Brain microvascular endothelial cell (primary cell): ENCODE measurements at places on chromosomes 2 and 18.

DNA sequence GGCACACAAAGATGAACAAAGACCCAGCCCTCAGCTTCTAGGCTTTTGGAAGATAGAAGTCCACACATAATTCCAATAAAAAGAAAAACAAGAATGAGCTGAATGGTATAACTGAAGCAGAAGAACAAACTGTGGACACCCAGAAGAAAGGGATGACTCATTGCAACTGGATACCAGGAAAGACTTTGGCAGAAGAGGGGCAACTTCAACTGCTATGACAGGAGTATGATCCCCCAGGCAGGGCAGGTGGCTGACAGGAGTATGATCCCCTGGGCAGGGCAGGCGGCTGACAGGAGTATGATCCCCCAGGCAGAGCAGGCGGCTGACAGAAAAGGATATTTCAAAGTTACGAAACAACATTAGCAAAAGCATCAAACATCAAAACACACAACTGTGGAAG, 21.6 kb downstream of the PID1 start:
- no peak for DNase-seq

DNA sequence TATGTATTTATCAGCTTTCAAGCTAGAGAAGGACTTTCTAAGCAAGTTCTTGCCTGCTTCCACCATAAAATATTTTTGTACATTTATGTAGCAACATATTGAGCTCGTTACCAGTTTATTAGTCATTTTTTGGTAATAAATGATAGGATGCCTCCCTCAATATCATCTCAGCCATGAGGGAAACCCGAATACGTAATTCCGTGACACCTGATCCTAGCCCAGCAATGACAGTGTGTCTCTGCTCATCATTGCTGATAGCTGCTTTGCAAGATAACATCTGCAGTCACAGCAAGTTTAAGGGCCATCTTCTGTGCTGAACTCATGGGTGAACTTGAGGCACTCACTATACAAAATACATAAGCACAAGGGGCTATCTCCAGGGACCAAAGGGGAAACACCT, 62.2 kb downstream of the COL6A3 start:
- DNase-seq = no peak

DNA sequence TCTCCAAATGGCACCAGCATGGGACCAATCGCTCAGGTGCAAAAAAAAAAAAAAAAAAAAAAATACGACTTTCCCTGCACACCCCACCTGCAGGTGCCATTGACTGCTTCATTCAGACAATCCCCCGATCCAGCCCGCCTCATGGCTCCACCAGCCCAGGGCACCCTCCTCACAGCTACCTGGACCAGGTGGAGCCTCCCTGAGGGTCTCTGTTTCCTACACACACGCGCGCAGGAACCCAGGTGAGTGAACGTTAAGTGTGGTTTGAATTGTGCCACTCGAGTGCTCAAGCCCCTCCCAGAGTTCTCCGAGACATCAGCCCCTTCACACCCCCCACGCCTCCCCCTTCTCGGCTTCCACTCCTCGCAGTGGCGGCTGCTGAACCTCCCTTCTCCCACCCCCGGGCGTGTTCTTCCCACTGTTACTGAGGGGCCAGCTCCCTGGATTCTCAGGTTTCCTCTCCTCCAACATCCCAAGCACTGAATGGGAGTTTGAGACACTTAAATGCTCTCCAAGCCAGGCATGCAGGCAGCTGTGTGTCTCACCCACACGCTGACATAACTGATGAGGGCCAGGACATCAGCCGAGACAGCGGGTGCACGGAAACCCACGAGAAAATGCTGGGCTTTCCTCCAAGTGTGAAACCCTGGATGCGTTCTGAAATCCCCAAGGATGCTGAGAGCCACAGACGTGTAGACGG, 88.8 kb upstream of the SNTG2 start:
- DNase-seq = no peak

DNA sequence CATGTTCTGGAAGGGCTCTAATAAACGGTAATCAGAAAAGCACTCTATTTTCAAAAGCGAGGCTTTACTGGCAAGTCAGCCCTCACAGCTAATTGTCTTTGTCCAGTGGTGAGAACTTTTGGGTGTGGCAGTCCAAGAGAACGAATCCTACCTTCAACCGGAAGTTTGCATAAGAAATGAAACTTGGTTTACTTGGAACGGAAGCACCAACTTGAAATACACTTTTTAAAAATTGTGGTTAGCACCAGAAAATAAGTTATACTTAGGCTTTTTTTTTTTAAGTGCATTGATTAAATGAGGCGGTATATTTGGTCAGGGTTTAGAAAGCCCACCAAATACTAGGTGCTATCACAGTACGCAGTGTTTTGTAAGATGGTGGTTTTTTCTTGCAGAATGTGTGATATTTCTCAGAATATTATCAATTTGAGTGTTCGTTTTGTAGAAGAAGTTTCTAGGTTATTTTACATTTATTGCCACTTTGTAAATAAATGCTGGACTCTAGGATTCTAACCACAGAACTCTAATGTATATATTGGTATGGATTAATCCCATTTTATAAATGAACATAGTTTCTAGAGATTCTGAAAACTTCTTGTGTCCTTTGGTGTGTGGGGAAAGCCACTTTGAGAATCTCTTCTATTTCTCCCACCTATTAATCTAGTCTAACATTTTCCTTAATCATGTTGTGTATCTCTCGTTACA, 1.2 kb downstream of the MYL12A start:
- no peak for DNase-seq

- DNase-seq = peak; percentile 60
These were observed 30.7 kb downstream of the METTL8 start for GRCh38 chr2:171402906-171403580.

- no peak for DNase-seq
These were observed 14.5 kb downstream of the NTSR2 start for GRCh38 chr2:11655495-11655894.

- DNase-seq = peak; percentile 32
These were observed 133.6 kb upstream of the APCDD1 start for GRCh38 chr18:10320791-10321190.

DNA sequence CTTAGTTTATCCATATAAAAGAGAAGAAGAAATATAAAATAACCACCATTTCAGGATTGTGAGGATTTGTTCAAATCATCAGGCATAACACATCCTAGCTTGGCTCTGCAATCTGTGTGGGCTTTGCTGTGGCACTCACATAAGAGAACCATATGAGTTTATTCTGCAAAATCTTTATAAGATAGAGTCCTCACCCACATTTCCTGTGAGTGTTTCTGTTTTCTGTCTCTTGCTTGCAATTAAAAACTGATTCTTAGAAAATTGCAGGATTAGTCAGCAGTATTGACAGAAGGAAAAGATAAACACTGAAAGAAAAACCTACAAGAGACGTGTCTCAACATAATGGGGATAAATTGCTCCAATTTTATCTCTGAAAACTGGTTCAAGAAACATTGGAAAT, 258.5 kb downstream of the RND3 start:
- DNase-seq = no peak

GRCh38 chr2:205407984-205408383, 274.3 kb upstream of the NRP2 start:
- peak; percentile 29 for DNase-seq

DNA sequence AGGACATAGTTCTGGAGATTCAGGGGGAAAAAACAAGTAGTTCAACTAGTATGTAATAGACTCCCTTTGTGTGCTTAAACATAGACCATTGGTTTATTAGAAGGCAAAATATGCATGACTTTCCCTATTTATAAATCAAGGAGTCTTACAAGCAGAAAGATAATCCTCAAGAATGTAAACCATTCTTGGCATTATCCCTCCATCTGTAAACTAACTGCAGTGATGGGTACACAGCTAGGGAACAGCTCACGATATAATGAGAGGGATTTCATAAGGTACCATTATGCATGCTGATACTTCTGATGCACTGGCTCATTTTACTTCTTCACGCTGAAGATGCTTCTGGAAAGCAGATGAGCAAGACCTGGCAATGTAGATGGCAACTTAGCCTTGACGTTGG, 878 bp downstream of the FBXO15 start:
- no peak for DNase-seq

GRCh38 chr2:114714313-114714712, 271.9 kb downstream of the DPP10 start:
- no peak for DNase-seq

GRCh38 chr2:235868224-235868623, 300.0 kb downstream of the GBX2 start:
- DNase-seq = no peak

GRCh38 chr2:229416116-229416694, 145.1 kb upstream of the PID1 start:
- peak; percentile 63 for DNase-seq

DNA sequence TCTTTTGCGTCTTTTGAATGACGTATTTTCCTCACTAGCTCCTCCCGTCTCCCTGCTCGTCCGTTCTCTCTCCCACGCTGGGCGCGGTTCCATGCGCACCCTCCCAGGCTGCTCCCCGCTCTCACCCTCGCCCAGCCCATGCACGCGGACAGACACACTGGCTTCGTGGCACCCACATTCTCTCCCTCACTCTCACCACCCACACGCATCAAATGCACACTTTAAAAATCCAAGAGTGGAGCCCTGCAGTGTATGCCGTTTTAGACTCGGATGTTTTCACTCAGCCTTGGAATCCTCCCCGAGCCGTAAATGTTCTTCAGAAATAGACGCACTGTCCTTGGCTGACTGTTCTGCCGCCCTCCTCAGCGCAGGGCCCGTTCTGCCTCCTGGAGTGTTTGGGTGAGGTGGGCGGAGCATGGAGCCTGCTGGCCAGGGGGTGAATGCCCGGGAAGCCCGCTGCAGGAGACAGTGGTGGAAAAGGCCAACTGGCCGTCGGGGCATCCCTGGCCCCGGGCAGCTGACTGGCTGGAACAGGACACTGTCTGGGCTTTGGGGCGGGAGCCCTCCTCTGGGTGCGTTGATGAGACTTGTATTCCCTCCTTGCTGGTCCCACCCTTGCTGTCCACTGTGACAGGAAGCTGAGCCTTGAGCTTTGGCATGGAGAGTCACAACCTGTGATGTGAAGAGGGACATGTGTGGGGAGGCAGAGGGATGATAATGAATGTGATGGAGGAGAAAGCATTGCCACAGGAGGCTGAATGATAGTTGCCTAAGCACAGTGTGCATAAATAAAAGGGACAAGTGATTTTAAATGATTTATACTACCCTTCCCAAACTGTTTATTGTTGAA, 35.4 kb upstream of the LYPD6B start:
- DNase-seq = no peak

DNA sequence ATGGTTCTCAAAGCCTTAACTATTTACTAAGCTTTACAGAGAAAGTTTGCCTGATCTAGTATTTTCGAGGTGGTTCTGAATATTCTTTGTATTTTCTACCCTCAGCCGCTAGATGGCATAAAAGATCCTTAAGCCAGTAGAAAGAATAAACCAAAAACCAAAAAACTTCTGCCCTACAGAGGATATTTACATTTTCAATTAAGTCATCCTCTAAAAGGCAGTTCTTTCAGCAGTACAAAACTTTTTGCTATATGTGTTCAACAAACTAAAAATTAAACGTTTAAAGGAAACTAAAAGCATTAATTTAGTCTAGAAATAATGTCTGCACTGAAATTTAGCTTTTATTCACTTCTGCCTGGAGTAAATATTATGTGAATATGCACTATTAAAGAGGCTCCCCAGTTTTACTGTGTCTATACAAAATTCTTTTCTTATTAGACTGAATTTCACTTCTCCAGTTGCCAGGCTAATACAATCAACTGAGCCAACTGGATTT, 297.5 kb downstream of the PIEZO2 start:
- peak; percentile 49 for DNase-seq

DNA sequence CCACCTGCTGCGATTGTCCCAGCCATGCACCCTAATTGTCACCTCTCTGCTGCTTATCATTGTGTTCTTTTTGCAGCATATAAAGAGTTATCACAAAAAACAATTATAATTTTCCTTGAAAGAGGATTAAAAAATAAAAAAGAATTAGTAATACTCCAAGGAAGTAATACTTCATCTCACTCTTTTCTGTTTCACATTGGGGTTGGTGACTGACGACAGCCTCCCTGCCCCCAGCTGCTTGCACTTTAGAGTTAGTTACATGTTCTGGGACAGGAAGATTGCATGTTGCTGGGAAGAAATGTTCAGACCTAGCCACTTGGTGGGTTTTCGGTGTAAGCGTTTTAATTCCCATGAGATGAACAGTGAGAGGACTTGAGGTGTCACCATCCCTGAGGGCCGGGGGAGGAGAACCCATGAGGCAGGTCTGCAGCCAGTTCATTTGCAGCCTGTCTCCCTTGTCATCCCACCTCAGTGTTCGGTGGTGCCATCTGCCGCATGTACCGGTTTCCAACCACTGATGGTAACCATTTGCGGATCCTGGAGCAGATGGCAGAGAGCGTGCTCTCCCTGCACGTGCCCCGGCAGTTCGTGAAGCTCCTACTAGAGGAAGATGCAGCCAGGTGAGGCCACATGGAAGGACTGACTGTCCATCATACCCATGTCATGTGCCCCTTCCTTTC, 69.1 kb downstream of the COA5 start:
- DNase-seq = no peak

DNA sequence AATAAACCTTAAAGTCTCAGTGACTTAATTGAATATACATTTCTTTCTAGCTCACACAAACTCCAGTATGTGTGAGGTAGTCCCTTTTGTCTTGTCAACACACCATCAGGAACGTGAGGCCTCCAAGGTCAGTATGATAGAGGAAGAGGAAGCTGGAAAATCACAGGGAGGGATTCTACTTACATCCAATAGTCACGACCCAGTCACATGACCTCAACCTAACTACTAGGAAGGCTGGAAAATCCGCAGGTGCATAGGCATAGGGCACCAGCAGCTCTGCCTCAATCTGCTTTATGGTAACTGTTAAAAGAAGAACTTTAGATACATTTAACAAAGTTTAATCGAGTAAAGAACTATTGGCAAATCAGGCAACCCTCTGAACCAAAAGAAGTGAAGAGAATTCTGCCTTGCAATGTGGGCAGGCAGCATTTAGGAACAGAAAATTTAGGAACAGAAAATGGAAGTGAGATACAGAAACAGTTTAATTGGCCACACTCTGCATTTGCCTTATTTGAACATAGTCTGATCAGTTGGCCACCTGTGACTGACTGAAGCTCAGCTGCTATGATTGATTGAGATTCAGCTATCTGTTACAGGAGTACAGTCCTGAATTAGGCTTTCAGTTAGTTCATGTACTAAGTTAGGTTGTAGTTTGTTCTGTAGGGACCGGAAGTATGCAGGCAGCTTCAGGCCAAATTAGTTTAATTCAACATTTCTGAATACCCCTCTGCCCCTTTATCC, 165.0 kb upstream of the PARD3B start:
- DNase-seq = no peak

- DNase-seq = peak; percentile 2
These were observed 874.4 kb downstream of the SUCLG1 start for GRCh38 chr2:83584672-83585071.

DNA sequence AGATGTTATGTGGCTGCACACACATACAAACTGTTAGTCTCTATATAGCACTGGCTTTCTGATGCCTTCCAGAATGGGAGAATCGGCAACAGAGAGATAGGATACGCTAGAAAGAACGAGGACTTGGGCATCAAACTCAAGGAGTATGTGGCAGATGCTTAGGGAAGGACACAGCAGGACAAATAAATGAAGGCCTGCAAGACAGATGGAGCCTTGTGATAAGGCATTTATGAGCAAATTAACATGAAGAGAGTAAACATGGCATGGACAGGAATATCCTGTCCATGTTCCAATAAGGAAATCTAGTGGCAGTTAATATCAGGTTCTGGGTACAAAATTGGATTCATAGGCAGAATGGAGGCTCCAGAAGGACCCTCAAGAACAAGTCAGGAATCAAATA, 136.9 kb downstream of the SLC4A10 start:
- DNase-seq = no peak
